T-helper 1 cell treated with Interleukin-12 subunit alpha and Interleukin-12 subunit beta and Interleukin-4 antibody, amounts not matched to agents 30 ng/mL and 1 ng/mL, for 36 hours (primary cell): ENCODE measurements at places on chromosomes 6 and 20. TPM values are rescaled to one million over a fixed set of nuclear protein-coding genes. Genes with fewer than 3 reads are reported as not detected.

PRICKLE4 gene
- 0.59 TPM in 1 of 2 replicates, not detected in the other for total RNA-seq

SNAI1 gene
- total RNA-seq = 0.39 and 0.51 TPM in 2 replicates

AGER gene
- total RNA-seq = 34.1 and 37.9 TPM in 2 replicates

CST4 gene
- total RNA-seq = not detected in 2 replicates

TFAP2C gene
- total RNA-seq = not detected in 2 replicates

HLA-DQB1 gene
- 20.1 and 27.5 TPM in 2 replicates for total RNA-seq

RIPOR2 gene
- total RNA-seq = 214 and 216 TPM in 2 replicates
